ENCODE measurements at places on chromosomes 12 and 14.

- DNase-seq: no peak
Measured at GRCh38 chr12:5071496-5071895, 27.8 kb downstream of the KCNA5 start.

DNA sequence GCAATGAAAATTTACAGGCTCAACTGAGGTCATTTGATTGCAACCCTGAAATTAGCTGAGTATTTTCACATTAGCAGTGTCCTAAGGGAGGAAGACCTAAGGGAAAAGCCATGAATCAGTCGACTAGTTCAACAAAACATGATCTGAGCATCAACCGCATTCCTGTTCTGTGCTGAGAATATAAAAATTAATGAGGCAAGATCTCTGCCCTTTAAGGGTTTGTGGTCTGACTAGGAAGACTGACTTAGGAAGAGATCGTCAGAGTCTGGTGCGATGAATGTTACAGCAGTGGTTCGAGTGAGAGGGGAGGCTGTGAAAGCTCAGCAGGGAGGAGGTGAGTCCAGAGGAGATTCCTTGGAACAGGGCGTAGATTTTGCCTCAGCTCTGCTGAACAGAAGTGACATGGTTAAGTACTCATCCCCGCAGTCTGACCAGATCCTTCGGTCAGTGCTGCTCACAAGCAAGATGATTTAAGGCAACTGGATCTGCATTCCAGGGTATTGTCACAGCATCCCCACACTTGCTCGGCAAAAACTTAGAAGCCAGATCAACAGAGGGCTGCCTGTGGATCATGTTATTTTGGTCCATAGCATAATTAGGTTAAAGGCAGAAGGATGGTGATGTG, 49.6 kb downstream of the BMAL2 start:
- no peak for DNase-seq

- no peak for DNase-seq
Measured at GRCh38 chr12:74527491-74527890, 10.1 kb upstream of the ATXN7L3B start.

DNA sequence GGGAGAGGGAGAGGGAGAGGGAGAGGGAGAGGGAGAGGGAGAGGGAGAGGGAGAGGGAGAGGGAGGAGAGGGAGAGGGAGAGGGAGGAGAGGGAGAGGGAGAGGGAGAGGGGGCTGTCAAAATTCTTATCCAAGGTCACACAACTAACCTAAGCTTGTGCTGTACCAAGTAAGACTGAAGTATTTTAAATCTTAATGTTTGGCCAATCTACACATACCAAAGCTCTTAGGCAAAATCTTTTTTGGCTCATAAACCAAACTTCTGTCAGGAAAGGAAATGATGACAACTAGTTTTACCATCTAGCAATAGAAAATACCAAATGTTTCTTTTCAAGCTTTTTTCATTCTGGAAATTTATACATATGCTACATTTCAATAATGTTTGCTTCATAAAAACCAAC, 33.8 kb downstream of the CCDC38 start:
- no peak for DNase-seq

GRCh38 chr14:77599889-77600288, 16.5 kb downstream of the SPTLC2 start:
- no peak for DNase-seq

- no peak for DNase-seq
Measured at GRCh38 chr14:96989306-96989705, 192.1 kb downstream of the VRK1 start.

GRCh38 chr14:86087377-86087776, 557.4 kb downstream of the FLRT2 start:
- no peak for DNase-seq

DNA sequence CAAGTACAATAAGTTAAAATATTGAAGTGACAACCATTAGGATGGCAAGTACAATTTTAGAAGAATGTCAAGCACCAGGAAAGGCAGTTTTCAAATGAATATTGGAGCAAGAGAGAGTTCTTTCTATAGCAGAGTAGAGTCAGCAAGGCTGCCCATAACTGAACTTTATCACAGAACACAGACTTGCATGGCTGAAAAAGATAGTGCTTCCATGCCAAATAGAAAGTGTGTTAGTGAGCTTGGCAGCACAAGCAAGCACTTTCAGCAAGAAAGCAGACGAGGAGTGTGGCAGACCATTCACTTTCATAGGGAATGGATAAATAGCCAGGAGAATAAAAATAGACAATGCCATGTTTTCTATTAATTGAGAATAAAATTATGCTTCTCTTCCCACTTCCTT, 647.0 kb upstream of the MGAT4C start:
- no peak for DNase-seq

GRCh38 chr12:69888901-69889300, 63.9 kb downstream of the MYRFL start:
- no peak for DNase-seq

GRCh38 chr14:86912709-86913108, 1080.3 kb downstream of the GALC start:
- no peak for DNase-seq

DNA sequence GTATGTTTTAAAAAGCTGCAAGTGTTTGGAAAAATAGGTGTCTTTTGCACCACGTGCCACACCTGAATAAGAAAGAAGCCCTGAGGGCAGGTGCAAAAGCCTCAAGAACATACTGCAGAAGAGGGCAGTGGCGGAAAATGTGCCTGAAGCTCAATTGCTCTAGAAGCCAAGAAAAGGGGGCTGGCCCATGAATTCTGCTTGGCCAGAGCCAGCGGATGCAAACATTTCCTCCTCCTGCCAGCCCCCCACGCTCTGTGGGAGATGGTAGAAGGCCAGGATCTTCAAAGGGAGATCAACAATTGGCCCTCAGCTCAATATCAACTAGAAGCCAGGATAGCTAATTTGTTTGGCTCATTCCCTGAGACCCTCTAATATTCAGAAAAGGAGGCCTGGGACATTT, 80.3 kb upstream of the TMEM132D start:
- DNase-seq: no peak

DNA sequence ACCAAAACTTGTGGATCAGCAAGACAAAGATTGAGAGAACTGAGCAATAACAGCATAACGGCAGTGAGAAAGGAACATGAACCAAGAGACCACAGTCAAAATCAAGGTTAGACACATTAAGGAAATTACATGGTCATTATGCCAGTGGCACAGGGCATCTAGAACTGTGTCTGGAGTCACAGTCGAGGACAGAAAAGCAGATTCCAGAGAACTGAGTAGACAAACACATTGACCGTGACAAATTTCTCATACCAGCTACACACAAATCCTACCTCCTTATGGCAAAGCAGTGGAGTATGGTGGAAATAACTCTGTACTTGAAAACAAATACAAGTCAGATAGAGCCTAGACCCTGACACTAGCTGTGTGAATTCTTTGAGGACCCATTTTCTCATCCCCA, 367.3 kb downstream of the DUSP6 start:
- DNase-seq: no peak

- DNase-seq: no peak
Measured at GRCh38 chr12:96375170-96375569, 25.1 kb downstream of the CDK17 start.

Measured in NCI-H1105 treated with DMSO at 0.1 percent for 48 hours (cell line).